NCI-H1048 (cell line): ENCODE measurements at places on chromosomes 2 and 18.

DNA sequence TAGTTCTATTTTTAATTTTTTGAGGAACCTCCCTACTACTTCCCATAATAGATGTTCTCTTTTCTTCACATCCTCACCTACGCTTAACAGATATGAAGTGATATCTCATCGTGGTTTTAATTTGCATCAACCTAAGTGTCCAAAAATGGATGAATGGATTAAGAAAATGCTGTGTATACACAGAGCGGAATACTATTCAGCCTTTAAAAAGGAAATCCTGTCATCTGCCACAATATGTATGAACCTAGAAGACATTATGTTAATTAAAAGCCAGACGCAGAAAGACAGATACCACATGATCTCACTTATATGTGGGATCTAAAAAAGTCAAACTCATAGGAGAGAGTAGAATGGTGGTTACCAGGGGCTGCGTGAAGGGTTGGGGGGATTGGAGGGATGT lies 113.0 kb downstream of the PTRHD1 start:
- no peak for DNase-seq

- DNase-seq: no peak
These were observed 560.5 kb upstream of the HS6ST1 start for GRCh38 chr2:128879161-128879560.

DNA sequence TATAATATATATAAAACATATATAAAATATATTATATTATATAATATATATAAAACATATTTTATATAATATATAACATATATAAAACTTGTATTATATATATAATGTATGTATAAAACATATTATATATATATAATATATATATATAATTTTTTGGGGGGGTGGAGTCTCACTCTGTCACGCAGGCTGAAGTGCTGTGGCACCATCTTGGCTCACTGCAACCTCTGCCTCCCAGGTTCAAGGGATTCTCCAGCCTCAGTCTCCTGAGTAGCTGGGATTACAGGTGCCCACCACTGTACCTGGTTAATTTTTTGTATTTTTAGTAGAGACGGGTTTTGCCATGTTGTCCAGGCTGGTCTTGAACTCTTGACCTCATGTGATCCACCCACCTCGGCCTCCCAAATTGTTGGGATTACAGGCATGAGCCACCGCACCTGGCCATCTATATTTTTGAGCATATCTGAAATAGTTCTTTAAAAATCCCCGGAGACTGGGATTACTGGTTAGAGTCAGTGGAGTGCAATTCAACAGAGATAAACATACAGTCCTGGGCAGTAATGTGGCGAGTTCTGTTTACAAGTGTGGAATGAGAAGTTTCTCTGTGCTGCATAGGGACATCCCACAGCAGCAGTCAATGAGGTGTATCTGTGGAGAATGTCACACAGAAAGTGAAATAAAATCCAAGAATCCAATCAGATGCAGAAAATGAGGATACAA lies 208.4 kb downstream of the MYCN start:
- no peak for DNase-seq

DNA sequence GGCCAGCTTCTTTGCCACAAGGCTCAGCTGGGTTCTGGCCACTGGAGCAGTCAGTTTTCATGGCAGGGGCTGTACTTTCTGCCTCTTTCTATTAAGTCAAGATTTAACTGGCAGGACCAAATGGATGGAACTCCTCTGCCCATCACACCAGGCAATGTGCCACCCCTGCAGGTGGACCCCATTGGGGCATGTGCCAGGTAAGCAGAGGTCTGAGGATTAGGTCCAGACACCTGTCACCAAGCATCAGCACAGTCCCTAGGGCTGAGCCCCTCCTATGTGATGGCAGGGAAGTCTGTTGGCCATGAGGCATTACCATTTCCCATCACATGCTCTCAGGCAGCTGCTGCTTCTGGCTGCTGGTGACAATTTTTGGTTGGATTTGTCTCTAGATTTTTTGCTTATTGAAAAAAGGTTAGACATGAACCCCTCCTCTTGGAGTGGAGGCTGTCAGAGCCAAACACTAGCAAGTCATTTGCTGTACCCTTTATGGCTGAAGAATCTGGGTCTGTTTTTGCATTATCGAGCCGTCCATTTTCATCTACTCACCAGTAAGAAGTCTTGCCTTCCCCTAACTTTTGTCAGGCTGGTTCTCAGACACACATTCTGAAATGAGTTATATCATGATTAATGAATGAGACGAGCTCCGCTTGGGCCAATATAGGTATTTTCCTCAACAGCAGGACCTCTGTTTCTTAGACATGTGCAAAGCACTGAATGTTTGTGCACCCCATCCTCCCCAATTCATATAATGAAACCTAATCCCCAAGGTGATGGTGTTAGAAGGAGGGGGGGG lies 328.0 kb downstream of the TSN start:
- DNase-seq: no peak

DNA sequence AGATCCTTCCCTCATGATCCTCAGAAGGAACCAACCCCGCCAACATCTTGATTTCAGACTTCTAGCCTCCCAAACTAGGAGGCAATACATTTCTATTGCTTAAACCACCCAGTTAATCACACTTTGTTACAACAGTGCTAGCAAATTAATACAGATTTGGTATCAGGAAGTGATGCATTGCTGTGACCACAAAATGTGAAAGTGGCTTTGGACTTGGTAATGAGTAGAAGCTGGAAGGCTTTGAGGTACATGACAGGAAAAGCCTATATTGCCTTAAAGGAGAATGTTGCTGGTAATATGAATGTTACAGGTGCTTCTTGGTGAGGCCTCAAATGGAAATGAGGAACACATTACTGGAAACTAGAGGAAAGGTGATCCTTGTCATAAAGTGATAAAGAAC lies 260.3 kb downstream of the SATB2 start:
- no peak for DNase-seq

DNA sequence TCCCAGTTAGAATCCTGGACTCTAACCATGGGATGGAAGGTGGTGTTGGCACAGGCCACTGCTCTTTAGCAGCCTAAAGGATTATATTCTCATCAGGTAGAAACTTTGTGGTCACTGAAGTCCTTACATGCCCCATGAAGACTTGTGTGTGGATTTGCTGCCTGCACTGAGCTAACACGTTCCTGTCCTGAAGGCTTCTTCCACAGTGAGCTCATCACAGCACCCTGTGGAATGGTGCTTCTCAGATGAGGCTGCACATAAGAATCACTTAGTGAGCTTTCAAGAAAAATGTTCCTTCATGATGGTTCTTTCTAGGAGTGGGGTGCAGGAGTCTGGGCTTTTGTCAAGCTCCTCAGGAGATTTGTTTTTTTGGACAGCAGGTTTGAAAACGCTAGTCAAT lies 26.8 kb downstream of the STAMBP start:
- no peak for DNase-seq

DNA sequence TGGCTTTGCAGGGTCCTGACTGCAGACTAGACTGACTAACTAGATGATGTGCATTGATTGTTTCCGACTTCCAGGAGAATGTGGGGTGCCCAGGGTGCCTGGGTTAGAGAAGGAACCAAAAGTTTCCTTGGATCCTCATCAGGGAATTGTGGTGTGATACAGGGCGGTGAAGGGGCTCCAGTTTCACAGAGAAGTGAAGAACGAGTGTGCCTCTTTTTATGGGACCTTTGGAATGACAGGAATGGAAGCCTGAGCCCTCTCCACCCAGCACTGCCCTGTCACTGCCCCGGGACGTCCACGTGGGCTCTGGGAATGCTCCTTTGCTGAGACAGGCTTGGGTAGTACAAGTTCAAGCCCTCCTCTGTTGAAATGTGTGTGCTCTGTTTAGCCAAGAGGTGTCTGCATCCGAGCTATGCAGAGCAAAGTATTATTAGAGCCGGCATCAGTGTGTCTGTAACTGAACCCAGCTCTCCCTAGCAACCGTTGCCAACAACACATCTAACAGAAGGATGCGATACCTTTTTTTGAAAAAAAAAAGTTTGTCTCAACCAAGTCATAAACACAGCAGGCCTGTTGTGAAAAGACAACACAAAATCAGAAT lies 183.6 kb downstream of the SMAD7 start:
- DNase-seq: no peak

DNA sequence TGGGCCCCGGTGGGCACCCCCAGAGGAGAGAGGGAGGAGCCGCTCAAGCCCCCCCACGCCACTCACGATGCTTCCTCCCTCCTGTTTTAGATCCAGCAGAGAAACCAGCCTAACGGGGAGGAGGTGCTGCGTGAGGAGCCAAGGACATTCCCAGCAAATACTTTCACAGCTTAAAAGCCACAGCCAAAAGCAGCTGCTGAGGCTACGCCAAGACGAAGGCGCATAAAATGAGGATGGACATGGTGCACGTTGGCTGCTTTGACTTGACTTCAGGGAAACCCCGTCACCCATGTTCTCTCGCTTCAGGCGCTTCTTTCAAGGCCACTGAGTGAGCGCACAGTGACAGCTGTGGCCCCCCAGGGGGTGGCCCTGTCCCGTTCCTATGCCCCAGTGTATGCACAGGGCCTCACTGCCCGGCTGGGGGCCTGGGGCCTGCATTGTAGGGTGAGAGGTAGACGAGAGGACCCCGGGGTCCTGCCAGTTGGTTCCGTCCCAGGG lies 72.1 kb upstream of the PXDN start:
- no peak for DNase-seq

GRCh38 chr2:64825831-64826491 lies 163.2 kb upstream of the SLC1A4 start:
- DNase-seq: no peak

- no peak for DNase-seq
These were observed 98.8 kb downstream of the TRABD2A start for GRCh38 chr2:84781942-84782716.

DNA sequence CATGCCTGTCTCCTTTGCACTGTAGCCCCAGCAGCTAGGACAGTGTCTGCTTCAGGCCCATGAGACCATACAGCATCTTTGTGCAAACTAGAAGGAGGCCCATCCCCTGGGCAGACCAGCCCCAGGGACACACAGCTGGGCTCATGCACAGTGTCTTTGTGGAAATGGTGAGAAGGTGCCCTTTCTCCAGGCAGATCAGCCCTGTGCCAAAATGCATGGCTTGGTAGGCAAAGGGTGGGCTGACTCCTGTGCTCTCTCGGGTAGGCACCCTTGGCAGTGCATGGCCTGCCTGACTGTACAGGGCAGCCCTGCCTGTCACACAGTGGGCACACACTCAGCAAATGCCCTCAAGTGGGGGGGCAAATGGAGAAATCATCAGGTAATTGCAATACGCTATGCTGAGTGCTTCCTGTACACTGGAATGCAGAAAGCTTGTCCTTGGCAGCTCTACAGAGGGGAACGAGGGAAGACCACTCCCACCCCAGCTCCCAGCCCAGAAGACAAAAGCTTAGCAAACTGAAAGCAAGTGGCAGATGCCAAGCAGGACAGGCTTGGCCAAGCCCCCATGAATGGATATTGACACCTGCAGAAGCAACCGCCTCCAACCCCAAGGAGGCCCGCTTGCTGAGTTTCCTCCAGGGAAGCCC lies 21.6 kb downstream of the TNS1 start:
- DNase-seq: no peak

- DNase-seq: peak; percentile 3
These were observed 96.6 kb downstream of the MBD2 start for GRCh38 chr18:54127759-54128378.

DNA sequence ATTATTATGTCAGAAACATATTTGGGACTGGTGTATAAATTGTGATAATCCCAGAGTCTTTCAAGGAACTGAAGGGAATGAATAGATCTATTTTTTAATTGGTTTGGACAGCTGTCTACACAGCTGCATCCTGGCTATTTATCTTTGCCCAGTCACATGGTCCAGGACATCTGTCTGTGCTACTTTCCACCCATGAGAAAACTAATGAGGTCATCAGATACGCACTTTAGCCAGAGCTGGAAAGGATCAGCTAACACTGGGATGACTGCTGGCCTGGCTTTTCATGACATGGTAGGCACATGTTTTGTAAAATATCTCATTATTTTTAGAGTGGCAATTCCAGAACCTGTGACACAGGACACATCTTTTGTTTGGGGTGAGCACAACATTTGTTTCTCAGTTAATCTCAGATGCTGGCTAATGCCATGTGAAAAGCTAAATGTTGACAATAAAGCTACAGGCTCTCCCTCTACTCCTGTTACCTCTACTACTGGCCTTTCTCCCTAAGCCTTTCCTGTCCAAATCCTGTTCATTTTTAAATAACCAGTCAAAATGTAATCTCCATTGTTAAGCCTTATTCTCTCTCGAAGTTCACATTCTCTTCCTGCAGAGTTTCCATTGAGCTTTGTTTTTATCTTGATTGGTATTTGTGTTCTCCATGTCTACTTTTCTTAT lies 500.7 kb downstream of the RIT2 start:
- no peak for DNase-seq

DNA sequence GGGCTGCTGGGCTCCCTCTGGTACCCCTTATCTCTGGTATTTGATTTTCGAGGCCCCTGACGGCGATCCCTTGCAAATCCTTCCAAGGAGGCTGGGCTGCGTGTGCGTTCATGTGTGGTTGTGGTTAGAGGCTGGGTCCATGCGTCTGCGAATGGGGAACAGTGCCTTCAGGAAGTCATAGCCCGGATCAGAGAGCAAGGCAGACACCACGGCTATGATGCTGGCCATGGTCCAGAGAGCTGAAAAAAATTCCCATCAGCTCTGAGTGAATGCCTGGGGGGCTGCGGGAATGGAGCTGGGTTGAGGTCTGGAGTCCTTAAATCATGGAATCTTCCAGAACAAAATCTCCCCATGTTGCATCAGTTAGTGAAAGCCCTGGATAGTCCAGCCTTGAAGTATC lies 145.5 kb downstream of the ACKR3 start:
- no peak for DNase-seq

- DNase-seq: no peak
These were observed 10.5 kb downstream of the VIT start for GRCh38 chr2:36707050-36707449.

- peak; percentile 28 for DNase-seq
These were observed 16.7 kb upstream of the STAT1 start for GRCh38 chr2:191030521-191031154.

DNA sequence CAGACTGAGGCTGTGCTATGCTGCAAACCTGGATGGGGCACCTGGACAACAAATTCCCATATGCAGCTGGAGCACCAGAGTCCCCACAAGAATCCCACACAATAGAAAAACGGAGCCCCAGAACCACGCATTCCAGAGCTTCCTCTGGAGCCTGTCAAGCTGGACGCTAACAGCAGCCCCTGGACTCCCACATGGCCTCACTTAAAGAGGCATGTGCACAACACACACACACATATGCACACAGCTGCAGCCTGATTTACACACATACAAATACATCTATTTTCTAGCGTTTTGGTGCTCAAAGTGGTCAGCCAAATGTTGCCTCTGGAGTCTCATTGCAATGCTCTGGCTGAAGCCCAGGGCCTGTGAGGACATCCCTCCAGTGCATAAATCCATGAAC lies 632.7 kb upstream of the ID2 start:
- no peak for DNase-seq
